Dermis blood vessel endothelial cell (primary cell): ENCODE measurements at places on chromosomes 2 and 18. TPM values are rescaled to one million over a fixed set of nuclear protein-coding genes. Genes with fewer than 3 reads are reported as not detected.

ALPG gene
- total RNA-seq: 0.05 TPM in 1 of 2 replicates, not detected in the other

CLIP4 gene
- total RNA-seq: 9.5 and 12.3 TPM in 2 replicates

SLC8A1 gene
- total RNA-seq: 0.47 and 1.5 TPM in 2 replicates

SNORC gene
- total RNA-seq: 0.34 and 0.84 TPM in 2 replicates

KCNJ13 gene
- total RNA-seq: not detected in 2 replicates

FBXO41 gene
- 0.19 and 0.34 TPM in 2 replicates for total RNA-seq

CD207 gene
- total RNA-seq: not detected in 2 replicates

SSB gene
- 75.2 and 113 TPM in 2 replicates for total RNA-seq

DSEL gene
- 9.2 and 10.6 TPM in 2 replicates for total RNA-seq

KLHL30 gene
- not detected in 2 replicates for total RNA-seq
